ENCODE measurements at places on chromosomes 2 and 18. TPM values are rescaled to one million over a fixed set of nuclear protein-coding genes. Genes with fewer than 3 reads are reported as not detected.
A peak's percentile ranks its signal among the peaks of the same experiment; 100 is the strongest.

GRCh38 chr2:104046466-104046865, 807.4 kb upstream of the POU3F3 start:
- no peaks in the 10 kb centered on the region for H3K4me1 ChIP-seq
- H3K27me3 ChIP-seq, result no peaks in the 10 kb centered on the region

DNA sequence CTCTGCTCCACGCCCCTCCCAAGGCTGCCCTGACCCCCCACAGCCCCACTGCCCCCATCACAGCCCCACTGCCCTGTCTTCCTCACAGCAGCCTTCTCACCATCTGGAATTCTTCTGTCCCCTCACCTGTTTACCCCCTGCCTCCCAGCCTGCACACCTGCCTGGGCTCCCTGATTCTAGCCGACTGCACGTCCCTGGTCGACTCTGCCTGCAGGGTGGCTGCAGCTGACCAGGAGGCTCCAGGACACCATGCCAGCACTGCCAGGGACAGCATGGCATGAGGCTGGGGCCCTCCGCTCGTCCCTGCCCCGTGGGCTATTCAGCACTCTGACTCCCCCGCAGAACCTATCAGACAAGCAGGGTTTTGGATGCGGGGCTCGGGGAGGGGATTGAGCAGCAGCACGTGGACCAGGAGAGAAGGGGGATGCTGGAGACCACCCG, 254.1 kb downstream of the HDAC4 start:
- H3K4me3 ChIP-seq, result no peak overlapping the region
- H3K27ac ChIP-seq, result no peak overlapping the region
- no peak for DNase-seq
- no peaks in the 10 kb centered on the region for H3K4me1 ChIP-seq

DNA sequence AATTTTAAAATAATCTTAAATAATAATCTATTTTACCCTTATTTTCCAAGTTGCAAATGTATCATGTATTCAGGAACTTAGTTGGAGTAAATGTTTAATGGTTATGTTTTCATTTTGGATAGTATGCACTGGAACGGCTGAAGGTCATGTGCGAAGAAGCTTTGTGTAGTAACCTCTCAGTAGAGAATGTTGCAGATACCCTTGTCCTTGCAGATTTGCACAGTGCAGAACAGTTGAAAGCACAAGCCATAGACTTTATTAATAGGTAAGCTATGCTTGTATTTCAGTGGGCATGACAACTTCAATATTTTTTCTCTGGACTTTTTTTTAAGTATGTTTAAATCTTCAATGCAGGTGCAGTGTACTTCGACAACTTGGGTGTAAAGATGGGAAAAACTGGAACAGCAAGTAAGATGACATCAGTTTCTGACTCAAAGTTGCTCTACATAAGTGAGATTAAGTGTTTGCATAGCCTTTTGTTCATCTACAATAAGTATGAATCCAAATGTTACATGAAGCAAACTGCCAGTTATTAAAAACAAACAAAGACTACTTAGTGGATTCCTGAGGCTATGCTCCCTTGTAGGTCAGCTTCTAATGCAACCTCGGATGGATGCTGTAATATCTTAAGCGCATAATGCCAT, 63.1 kb downstream of the SPOPL start:
- H3K4me3 ChIP-seq, result no peak overlapping the region
- H3K27me3 ChIP-seq, result no peaks in the 10 kb centered on the region

- no peaks in the 10 kb centered on the region for H3K27me3 ChIP-seq
- H3K36me3 ChIP-seq, result no peaks in the 10 kb centered on the region
Observed at GRCh38 chr2:159908623-159909022, 110.6 kb upstream of the CD302 start.

DNA sequence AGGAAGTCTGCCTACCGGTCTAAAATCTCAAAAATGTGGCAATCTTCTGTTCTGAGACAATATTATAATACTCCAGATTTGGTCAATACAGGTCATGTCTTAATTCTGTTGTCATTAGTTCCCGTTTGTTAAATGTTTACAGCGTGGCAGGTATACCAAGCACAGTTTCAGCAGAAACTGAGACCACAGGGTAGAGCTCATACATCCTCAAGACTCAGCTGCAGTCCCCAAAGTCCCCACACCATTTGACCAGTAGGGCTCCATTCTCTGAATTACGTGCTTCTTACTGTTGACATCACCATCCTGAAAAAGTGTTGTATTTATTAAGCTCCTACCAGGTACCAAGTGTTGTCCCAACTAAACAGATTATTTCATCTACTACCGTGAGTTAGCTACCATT, 157.1 kb downstream of the MC4R start:
- no peak overlapping the region for H3K4me3 ChIP-seq
- H3K27ac ChIP-seq, result no peak overlapping the region
- H3K27me3 ChIP-seq, result no peaks in the 10 kb centered on the region
- H3K36me3 ChIP-seq, result no peaks in the 10 kb centered on the region

DNA sequence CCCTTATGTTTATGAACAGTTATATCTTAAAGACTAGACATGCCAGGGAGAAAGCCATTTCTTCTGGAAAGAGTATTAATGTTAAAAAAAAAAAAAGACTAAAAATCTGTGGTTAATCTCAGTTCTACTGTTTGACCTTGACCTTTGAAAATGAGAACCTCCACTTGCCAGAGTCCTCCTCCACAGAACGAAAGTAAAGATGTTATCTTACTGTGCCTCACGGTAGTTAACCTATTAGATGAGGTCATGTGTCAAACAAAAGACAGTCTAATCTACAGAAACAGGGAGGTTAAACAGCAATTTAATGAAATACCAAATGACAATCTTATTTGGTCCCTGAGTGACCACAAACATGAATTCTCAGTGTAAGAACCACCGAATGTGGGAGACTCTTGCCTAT, 51.2 kb downstream of the SLC14A2 start:
- peaks cover 4% of the 10 kb centered on the region for H3K4me1 ChIP-seq
- H3K4me3 ChIP-seq, result no peak overlapping the region
- no peaks in the 10 kb centered on the region for H3K27me3 ChIP-seq
- DNase-seq, result no peak
- no peak overlapping the region for H3K27ac ChIP-seq

GRCh38 chr2:3142210-3142609, 235.4 kb downstream of the EIPR1 start:
- no peaks in the 10 kb centered on the region for H3K27me3 ChIP-seq
- H3K4me3 ChIP-seq, result no peak overlapping the region
- H3K27ac ChIP-seq, result no peak overlapping the region
- DNase-seq, result no peak
- H3K36me3 ChIP-seq, result no peaks in the 10 kb centered on the region

- H3K4me1 ChIP-seq, result peaks cover 15% of the 10 kb centered on the region
- no peak overlapping the region for H3K4me3 ChIP-seq
- peak overlapping the region; percentile 36 for H3K27ac ChIP-seq
- H3K36me3 ChIP-seq, result no peaks in the 10 kb centered on the region
- DNase-seq, result no peak
- H3K27me3 ChIP-seq, result no peaks in the 10 kb centered on the region
Observed at GRCh38 chr2:157825885-157826284, 50.2 kb downstream of the ACVR1 start.

- H3K36me3 ChIP-seq, result no peaks in the 10 kb centered on the region
- no peak overlapping the region for H3K4me3 ChIP-seq
- no peaks in the 10 kb centered on the region for H3K27me3 ChIP-seq
- H3K27ac ChIP-seq, result no peak overlapping the region
Observed at GRCh38 chr2:31271851-31272267, 37.9 kb downstream of the EHD3 start.

GRCh38 chr2:204899983-204900382, 354.7 kb downstream of the PARD3B start:
- DNase-seq, result no peak
- H3K36me3 ChIP-seq, result no peaks in the 10 kb centered on the region
- no peaks in the 10 kb centered on the region for H3K27me3 ChIP-seq
- no peaks in the 10 kb centered on the region for H3K4me1 ChIP-seq
- H3K4me3 ChIP-seq, result no peak overlapping the region
- H3K27ac ChIP-seq, result no peak overlapping the region

GRCh38 chr18:47323158-47323557, 71.7 kb upstream of the SKOR2 start:
- H3K4me3 ChIP-seq, result no peak overlapping the region
- no peak for DNase-seq
- peaks cover 5% of the 10 kb centered on the region for H3K27me3 ChIP-seq
- no peaks in the 10 kb centered on the region for H3K36me3 ChIP-seq

GRCh38 chr2:203913947-203914346, 22.6 kb upstream of the ICOS start:
- no peaks in the 10 kb centered on the region for H3K36me3 ChIP-seq
- DNase-seq, result no peak
- no peaks in the 10 kb centered on the region for H3K27me3 ChIP-seq
- H3K4me1 ChIP-seq, result peaks cover 7% of the 10 kb centered on the region

- no peak overlapping the region for H3K4me3 ChIP-seq
- no peak overlapping the region for H3K27ac ChIP-seq
- DNase-seq, result no peak
- H3K36me3 ChIP-seq, result no peaks in the 10 kb centered on the region
- H3K27me3 ChIP-seq, result no peaks in the 10 kb centered on the region
- H3K4me1 ChIP-seq, result no peaks in the 10 kb centered on the region
Observed at GRCh38 chr2:106208399-106208798, 14.3 kb upstream of the UXS1 start.

- no peak for DNase-seq
- H3K36me3 ChIP-seq, result no peaks in the 10 kb centered on the region
- no peaks in the 10 kb centered on the region for H3K27me3 ChIP-seq
- no peaks in the 10 kb centered on the region for H3K4me1 ChIP-seq
Observed at GRCh38 chr18:32420084-32420750, 50.5 kb downstream of the GAREM1 start.

DNA sequence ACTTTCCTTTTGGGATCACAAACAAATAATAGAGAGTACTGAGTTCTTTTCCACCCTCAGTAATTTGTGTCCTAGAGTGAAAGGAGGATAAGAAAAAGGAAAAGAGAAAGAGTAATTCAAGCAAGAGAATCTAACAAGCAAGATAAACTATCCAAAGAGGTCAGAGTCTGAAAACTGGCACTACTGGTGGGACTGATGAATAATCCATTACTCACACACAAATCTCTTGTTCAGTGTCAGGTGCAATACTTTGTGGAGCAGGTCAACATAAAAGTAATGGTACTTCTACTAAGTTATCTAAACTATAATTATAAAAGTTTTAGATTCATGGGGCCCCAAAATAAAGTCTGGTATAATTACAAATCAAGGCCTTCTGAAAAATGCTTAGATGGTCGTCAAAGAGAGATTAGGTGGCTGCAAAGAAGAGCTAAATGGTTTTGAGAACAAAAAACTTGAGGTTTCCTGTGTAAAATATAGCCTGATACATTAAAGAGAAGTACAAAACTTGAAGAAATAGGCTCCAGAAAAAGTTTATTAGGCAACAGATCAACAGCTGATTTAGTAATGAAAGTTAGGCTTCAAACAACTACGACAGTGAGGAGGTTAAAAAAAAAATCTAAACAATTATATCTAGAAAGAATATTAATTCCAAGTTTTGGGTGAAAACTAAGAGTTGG, 109.4 kb downstream of the BAZ2B start:
- H3K27ac ChIP-seq, result peak overlapping the region; percentile 23
- H3K4me1 ChIP-seq, result no peaks in the 10 kb centered on the region
- no peak for DNase-seq
- no peaks in the 10 kb centered on the region for H3K36me3 ChIP-seq
- no peak overlapping the region for H3K4me3 ChIP-seq
- H3K27me3 ChIP-seq, result no peaks in the 10 kb centered on the region

DNA sequence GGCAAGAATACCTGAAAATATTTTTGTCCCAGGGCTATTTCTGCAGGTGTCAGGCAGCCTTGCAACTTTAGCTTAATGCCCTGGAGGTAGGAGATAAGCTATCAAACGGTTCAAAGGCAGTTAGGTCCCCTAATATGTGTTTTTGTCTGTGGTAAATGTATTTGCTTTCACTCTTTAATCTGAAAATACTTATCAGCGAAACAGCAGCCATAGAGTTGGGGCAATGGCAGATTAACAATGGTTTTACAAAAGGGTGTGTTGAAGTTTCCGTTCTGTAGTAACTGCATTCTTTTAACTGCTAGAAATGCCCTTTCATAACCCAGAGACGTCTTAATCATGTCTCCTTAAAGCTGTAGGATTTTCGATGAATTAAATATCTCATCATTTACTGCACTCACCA, 265.0 kb upstream of the TRIB2 start:
- no peaks in the 10 kb centered on the region for H3K36me3 ChIP-seq
- H3K4me3 ChIP-seq, result no peak overlapping the region
- DNase-seq, result no peak
- no peak overlapping the region for H3K27ac ChIP-seq
- H3K27me3 ChIP-seq, result no peaks in the 10 kb centered on the region

DNA sequence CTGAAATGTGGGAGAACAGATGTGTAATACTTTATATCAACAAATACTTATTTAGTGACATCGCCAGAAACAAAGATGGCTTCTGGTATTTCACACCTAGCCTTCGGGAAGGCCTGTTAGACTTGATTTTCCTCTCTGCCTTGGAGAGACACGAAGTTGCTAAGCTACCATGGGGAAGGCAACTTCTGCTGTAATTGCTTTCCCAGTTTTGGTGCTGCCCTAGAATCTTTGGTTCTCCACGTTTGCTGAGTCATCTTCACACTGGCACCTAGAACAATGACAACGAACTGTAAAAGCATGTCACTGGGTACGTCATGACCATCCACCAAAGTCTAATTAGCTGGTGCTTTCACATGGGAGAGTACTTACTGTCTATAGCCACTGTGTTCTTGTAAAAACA, 58.7 kb upstream of the ACTR3 start:
- H3K27ac ChIP-seq, result no peak overlapping the region
- no peaks in the 10 kb centered on the region for H3K27me3 ChIP-seq

- no peaks in the 10 kb centered on the region for H3K27me3 ChIP-seq
- H3K4me1 ChIP-seq, result no peaks in the 10 kb centered on the region
- peak; percentile 60 for DNase-seq
- H3K4me3 ChIP-seq, result no peak overlapping the region
- H3K36me3 ChIP-seq, result no peaks in the 10 kb centered on the region
Observed at GRCh38 chr18:79644006-79644665, 35.5 kb upstream of the CTDP1 start.

DNA sequence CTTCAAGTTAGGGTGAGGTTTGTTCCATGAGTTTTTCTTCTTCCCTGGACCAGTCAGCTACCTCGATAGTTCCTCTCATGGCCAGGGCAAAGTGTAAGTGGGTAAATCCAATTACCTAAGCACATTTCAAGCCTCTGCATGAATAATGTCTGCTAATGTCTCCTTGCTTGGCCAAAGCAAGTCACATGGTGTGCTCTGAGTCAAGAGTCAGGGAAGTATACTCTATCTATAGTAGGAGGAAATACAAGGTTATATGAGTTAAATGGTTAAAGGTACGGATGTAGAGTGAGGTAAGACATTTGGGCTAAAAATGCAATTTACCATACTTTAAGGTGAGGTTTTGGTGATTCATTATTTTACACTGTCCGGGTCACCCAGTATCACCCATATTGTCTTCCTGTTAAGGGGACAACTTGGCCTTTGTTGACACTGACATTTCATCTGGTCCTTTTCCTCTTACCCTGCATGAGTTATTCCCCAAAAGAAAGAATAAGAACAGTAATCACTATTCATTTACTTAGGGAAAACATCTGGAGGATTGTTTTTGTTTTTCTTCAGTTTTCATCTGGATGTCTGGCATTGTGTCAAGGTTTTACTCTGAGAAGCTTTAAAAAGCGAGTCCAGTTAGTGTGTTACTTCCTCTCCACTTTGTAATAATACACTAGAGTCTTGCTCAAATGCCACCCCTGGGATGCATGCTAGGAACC, 405.5 kb downstream of the RND3 start:
- no peak overlapping the region for H3K4me3 ChIP-seq
- no peaks in the 10 kb centered on the region for H3K27me3 ChIP-seq
- H3K36me3 ChIP-seq, result no peaks in the 10 kb centered on the region

Gene CRYGD
- total RNA-seq, result not detected

Gene IL36B
- total RNA-seq, result not detected

Gene PLB1
- total RNA-seq, result 4.5 TPM

Gene BCL2
- total RNA-seq, result 2.1 TPM

Gene SEMA4F
- 1.1 TPM for total RNA-seq

Gene LYG2
- total RNA-seq, result not detected

Gene LAPTM4A
- total RNA-seq, result 115 TPM

Data from liver (tissue), 10 donors.